ENCODE measurements at places on chromosomes 5 and 9. TPM values are rescaled to one million over a fixed set of nuclear protein-coding genes. Genes with fewer than 3 reads are reported as not detected.

The PTGER4 gene
- 7.3 TPM for total RNA-seq

DNA sequence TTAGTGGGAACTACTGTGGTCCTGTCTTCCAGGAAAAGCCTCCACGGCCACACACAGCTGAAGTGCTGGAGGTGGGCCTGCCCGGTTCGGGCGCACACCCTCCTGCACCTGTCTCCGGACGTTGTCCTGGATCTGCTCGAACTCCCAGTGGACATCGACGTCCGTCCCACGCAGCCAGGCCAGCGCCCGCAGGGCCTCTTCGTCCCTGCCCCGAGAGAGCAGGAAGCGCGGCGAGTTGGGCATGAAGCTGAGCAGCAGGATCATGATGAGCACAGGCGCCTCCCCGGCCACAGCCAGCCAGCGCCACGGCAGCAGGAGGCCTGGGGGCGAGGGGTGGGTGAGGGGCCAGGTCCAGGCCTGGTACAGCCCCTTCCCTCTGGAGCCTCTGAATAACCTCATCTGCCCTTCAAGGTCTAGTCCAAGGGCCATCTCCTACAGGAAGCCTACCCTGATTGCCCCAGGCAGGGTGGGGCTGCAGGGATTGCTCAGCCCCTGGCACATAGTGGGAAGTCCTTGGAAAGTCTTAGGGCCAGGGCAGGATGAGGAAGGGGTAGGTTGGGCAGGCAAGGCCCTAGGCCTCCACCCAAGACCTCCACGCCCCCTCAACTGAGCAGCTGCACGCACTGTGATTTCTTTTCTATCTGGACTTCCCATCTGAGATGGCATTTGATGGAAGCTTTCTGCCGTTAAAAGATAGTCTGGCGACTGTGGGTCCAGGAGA is 3.4 kb downstream of the SLC2A6 start:
- no peak for DNase-seq
- no peak overlapping the region for H3K27ac ChIP-seq
- no peaks in the 10 kb centered on the region for H3K4me1 ChIP-seq
- peaks cover 9% of the 10 kb centered on the region for H3K36me3 ChIP-seq

GRCh38 chr5:50564079-50564478 is 102.4 kb upstream of the PARP8 start:
- H3K27me3 ChIP-seq = no peaks in the 10 kb centered on the region
- H3K4me3 ChIP-seq = no peak overlapping the region
- H3K27ac ChIP-seq = no peak overlapping the region
- no peak for DNase-seq
- H3K4me1 ChIP-seq = no peaks in the 10 kb centered on the region

GRCh38 chr5:112799661-112800060 is 61.4 kb upstream of the SRP19 start:
- no peak overlapping the region for H3K27ac ChIP-seq
- DNase-seq = no peak
- H3K36me3 ChIP-seq = no peaks in the 10 kb centered on the region
- H3K4me3 ChIP-seq = no peak overlapping the region
- no peaks in the 10 kb centered on the region for H3K4me1 ChIP-seq

- peaks cover 5% of the 10 kb centered on the region for H3K4me1 ChIP-seq
- no peak overlapping the region for H3K27ac ChIP-seq
- no peaks in the 10 kb centered on the region for H3K27me3 ChIP-seq
- DNase-seq = no peak
These were observed 5.1 kb upstream of the CCNJL start for GRCh38 chr5:160317434-160317833.

The GCNT4 gene
- total RNA-seq = 0.20 TPM

GRCh38 chr9:137071282-137071681 is 925 bp upstream of the SAPCD2 start:
- H3K27ac ChIP-seq = peak overlapping the region; percentile 73
- H3K36me3 ChIP-seq = no peaks in the 10 kb centered on the region
- DNase-seq = no peak

GRCh38 chr5:155631116-155631515 is 617.6 kb downstream of the KIF4B start:
- no peaks in the 10 kb centered on the region for H3K36me3 ChIP-seq
- no peak overlapping the region for H3K4me3 ChIP-seq
- H3K27me3 ChIP-seq = no peaks in the 10 kb centered on the region
- H3K4me1 ChIP-seq = no peaks in the 10 kb centered on the region
- H3K27ac ChIP-seq = no peak overlapping the region
- DNase-seq = no peak

The ZNF483 gene
- total RNA-seq = 5.5 TPM

The CNTNAP3B gene
- 19.7 TPM for total RNA-seq

The ADGRD2 gene
- total RNA-seq = not detected

GRCh38 chr9:119043996-119044395 is 325.2 kb downstream of the BRINP1 start:
- no peaks in the 10 kb centered on the region for H3K27me3 ChIP-seq
- H3K4me1 ChIP-seq = no peaks in the 10 kb centered on the region
- DNase-seq = no peak

GRCh38 chr9:138045541-138046490 is 168.2 kb downstream of the CACNA1B start:
- H3K4me1 ChIP-seq = no peaks in the 10 kb centered on the region
- peak; percentile 47 for DNase-seq
- H3K27me3 ChIP-seq = no peaks in the 10 kb centered on the region
- H3K36me3 ChIP-seq = no peaks in the 10 kb centered on the region

The ANKRD34B gene
- total RNA-seq = not detected

The VAV2 gene
- total RNA-seq = 6.0 TPM

- H3K27ac ChIP-seq = no peak overlapping the region
- H3K36me3 ChIP-seq = no peaks in the 10 kb centered on the region
- DNase-seq = no peak
These were observed 523.3 kb downstream of the LRRC70 start for GRCh38 chr5:63101870-63102269.
